ENCODE measurements at places on chromosomes 4 and X. TPM values are rescaled to one million over a fixed set of nuclear protein-coding genes. Genes with fewer than 3 reads are reported as not detected.

Gene CRMP1
- 0.15 TPM for total RNA-seq

Gene NOP14
- total RNA-seq: 49.1 TPM

Gene ARMCX4
- total RNA-seq: 0.96 TPM

Gene CENPVL1
- not detected for total RNA-seq

Gene CDS1
- total RNA-seq: 0.22 TPM

Gene DCHS2
- not detected for total RNA-seq

Gene SMS
- total RNA-seq: 55.4 TPM

Gene REELD1
- total RNA-seq: 0.08 TPM

Gene CXCL1
- total RNA-seq: not detected

Gene MAP3K15
- total RNA-seq: 0.07 TPM

Gene PTTG2
- 2.2 TPM for total RNA-seq

- no peak for DNase-seq
Observed at GRCh38 chr4:47415719-47416118, 47.8 kb downstream of the COMMD8 start.

DNA sequence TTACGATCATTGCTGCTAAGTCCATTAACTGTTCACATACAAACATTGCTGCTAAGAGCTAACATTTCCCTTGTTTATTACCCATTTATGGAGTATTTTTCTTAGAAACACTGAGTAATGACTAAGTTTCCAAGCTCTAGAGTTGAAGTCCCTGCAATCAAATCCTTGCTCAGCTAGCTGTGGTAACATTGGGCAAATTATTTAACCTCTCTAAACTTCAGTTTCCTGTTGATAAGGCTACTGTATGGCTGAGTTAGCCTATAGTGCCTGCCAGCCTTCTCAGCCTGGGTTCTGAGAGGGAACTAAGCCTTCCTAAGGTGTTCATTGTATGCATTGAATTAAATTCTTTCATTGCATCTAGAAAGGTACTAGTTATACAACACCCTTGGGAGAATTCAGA, 15.2 kb upstream of the SCOC start:
- no peak for DNase-seq

DNA sequence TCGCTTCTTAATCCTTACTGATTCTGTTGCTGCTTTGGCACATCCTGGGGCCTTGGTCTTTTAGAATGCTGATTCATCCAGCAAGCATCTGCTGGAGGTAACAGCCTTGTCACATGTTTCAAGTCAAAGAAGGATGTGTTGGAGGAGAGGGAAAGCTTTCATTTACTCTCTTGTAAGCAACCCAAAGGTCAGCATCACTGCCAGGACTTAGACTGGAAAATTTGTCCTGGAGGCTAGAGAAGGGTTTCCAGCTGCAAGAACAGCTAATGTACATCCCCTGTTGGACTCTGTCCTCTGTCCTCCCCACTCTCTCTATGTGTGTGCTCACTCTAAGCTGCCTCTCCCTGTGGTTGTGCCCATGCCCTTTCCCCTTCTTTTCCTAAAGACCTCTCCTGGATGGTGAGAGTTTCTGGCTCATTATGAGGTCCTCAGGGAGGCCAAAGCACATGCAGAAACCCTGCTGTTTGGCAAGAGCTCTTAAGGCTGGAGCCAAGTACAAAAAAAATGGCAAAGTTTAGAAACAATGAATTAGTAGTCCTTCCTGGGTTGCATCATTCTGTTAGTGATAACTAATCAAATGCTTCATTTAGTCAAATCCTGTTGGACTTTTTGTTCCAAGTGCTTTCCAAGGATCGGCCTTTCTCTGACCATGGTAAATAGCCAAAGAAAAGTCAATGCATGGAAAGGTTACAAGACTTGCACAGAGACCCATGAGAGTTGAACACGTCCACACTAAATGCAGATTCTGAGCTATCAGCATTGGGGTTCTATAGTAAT, 13.4 kb upstream of the SRPX start:
- no peak for DNase-seq

DNA sequence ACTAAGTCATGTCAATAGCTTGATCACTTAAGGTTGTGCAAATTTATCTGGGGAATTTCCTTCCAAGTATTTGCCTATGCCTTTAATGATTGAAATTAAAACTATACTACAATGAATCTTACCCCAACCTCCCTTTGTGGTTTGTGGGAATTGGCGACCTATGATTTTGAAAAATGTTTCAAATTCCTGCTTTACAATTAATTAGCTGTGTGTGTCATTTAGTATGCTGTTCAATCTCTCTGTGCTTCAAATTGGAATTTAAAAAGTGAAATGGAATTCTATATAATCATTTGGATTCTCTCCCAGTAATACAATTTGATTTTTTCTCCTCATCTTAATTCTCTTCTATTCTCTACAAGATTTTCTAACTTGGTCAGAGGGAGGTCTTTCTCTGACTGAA, 2319.5 kb downstream of the ARAP2 start:
- DNase-seq: no peak

DNA sequence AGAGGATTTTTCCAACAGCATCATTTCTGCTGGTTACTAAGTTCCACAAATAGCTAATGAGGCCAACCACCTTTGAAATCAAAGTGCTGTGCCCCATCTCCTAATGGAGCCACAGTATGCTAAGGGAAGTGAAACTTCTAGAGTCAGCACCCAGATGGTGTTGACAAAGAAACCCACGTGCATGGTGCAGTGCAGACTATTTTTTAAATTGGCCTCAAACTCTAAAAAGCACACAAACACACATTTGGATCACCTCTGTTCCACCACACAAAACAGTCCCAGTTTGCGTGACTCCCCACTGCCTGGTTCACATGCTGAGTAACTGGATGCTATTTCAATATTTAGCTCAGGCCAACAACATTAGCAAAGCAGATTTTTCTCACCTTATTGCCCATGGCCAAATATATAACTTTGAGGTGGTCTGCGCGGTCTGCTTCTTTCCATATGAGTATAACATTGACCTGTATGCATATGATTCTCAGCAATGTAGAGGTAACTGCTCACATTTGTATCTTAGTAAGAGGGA, 69.9 kb downstream of the AMELX start:
- no peak for DNase-seq

DNA sequence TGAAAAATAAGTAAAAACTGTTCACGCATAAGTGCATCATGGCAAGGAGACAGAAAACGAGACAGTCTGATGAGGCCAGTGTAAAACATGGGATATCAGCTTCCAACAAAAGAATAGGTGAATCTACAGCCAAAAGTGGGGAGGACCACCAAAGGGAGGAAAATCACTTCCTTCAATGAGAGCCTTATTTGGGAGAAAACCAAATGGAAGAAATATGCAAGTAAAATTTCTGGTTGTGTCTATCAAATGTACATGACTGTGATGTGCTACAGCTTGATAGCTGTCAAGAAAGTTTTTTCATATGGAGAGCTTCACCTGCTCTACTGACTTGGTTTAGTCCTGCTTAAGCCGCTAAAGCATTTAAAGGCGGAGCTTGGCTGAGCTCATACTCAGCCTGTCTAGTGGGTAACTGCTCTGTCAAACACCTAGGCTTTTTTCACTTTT, 66.2 kb downstream of the MAGEA1 start:
- no peak for DNase-seq

DNA sequence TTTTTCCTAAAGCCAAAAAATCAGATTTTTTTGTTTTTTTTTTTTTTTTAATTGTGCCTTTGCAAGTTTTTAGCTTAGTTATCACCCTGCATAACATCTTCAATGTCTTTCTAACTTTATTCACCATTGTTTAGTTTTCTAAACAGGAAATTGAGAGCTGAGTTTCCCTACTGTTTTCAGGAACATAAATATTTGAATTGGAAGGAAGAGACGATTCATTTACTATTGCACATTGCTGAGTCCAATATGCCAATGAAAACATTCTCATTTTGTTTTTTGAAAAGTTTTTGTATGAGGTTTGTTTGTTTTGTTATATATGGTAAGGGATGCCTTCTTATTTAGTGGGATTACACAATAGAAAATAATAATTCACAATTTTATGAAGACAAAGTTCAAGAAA, 148.4 kb downstream of the ANKRD50 start:
- DNase-seq: no peak

DNA sequence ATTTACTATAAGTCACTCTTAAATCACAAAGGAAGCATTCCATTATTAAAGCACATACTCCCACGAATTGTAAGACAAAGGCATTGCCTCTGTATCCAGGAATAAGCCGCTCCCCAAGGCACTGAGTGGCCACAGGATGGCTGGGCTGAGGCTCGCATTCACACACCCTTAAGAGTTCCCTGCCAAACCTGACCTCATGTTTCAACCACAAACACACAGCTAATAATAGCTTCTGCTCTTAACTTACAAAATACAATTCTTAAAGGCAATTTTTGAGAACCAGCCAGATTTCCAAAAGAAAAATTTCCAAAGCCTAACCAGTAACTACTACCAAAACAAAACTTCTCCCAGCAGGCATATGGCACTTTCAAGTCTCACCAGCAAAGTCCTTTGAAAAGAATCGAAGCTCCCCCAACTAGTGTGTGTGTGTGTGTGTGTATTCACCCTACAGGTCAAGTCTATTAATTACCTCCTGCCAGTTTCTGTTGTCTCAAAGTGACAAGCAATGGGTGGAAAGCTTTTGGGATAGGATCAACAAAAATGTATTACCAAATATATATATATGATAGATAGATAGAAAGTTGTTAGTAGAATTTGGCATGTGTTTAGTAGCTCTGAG, 36.0 kb downstream of the ARHGAP6 start:
- no peak for DNase-seq
